ENCODE measurements at places on chromosomes 6 and 20.

DNA sequence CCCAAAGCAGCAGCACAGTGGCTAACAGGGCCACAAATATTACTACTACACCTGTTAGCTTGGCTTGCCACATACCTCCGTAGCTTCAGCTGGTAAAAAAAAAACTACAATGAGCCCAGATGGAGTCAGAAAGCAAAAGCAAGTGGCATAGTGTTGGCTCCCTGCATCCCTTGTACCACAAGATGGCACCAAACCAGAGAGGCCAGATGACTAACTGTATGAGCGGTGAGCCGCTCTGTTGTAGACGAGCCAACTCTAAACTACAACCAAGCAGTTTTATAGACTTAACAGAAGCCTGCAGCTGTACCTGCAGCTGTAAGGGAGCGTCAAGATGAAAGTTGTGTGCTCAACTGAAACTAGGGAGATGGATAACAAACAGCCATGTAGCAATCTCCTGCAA, 84.5 kb upstream of the MCHR2 start:
- DNase-seq, result no peak

DNA sequence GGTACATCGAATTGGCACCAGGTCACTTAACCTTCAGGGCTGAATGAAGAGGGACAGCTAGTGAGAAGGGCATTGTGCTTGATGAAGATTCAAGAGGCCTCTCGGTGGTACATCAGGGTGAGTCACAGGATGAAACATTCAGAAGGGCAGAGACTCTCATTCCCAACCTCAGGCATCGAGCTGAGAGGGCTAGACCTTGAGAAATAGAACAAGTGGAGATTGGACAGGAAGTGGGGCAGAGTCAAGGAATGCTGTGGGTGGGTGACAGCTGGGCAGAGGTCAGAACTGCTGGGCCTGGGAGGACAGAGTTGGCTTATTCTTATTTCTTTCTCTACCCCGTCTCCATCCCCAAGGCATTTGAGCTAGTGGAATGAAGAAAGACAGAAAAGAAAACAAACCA, 126.0 kb downstream of the SCML4 start:
- peak; percentile 57 for DNase-seq

DNA sequence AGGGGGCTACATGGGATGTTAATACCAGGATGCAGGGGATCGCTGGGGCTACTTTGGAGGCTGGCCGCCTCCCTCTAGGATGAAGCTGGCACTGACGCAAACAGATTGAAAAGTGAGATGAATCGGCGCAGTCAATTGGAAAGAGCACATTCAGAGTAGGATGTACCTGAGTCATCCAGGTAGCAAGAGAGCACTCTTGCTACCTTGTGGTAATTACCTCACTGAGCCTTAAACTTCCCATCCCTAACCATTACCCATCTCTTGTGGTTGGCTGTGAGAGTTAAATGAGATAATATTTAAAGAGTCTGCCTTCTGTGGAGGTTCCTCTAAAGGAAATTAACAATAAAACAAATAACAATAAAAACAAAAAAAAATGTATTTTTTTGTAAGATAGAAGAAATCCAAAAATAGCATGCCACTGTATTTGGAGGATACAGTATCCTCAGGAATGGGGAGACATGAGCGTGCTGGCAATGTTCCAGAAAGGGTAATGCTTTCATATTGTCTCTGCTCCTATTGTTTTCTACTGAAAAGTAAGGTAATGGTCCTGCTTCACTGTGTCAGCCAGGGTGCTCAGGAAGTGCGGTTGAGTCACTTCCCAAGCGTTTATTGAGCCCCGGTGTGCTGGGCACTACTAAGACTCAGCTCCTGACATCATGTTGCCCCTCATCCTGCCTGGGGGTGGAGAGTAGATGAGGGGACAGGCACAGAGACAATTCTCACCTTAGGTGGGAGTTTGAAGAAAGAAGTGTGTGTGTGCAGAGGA, 301.1 kb downstream of the EYA4 start:
- DNase-seq, result no peak

- DNase-seq, result no peak
Observed at GRCh38 chr6:105967917-105968602, 118.1 kb upstream of the PRDM1 start.

DNA sequence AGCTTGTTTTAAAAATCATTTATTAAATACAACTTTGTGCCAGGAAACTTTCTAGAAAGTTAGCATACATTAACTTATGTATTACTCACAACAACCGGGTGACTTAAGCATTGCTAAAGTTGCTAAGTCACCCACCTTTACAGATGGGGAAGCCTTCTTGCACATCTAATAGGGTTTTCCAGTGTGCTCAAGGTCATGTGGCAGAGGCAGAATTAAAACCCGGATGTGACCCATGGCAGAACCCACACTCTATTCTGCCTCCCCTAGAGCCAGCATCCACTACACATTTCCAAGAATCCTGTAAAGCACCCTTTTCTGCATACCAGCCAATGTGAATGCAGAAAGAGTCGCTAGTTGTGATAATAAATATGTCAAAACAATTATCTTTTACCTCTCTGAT, 13.4 kb downstream of the LINC00237 start:
- DNase-seq, result no peak

DNA sequence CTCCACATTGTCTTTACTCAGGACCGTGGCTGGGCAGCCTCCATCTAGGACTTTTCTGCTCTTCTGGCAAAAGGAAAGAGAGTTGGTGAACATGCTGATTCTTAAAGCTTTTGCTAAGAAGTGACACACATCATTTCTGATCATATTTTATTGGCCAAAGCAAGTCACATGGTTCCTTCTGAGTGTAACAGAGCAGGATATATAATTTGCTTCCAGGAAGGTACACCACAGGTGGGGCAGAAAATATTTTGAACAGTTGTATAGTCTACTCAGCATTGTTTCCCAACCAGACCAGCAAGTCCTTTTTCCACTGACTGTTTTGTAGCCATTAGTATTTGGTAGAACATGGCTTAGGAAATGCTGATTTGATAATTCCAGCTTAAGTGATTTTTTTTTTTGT, 73.5 kb downstream of the AKAP7 start:
- DNase-seq, result no peak

DNA sequence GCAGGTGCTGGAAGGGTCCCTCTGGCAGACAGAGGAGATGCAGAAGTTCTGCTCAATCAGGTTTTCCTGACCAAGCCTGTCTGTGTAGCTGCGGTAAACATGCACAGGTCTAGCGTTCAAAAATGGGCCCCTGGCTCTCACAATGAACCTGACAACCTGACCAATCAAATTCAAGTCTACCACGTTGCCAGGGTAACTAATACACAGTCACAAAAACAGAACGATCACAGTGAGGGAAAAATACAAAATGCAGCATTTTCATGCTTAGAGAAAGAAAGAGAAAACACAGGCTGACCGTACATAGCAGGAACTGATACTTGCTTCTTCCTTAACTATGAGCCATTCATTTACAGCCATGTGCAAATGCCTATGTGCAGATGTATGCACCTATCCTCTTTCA, 353.1 kb upstream of the TSHZ2 start:
- DNase-seq, result no peak

DNA sequence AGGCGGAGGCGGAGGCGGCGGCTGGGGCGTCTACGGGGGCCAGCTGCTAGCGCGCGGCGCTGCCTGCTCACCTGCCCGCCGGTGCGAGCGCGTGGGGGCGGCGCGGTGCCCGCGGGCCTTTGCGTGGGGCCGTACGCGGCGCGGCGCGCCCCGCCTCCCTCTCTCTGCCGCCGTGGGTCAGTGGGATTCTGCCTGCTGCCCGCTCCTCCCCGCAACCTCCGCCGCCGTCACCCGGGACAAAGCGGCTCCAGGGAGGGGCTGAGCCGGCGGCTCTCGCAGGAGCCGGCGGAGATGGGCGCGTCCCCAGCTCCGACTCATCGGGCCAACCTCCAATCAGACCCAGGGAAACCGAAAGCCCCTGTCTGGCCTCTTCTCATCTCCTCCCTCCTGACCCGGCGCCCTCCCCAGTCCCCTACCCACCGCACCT, at the start of gene RCAN2:
Gene RCAN2 (minus strand): TSS at position 249 of the 427 bp plus-strand sequence.
- DNase-seq, result peak; percentile 48

- no peak for DNase-seq
Observed at GRCh38 chr20:25571240-25571639, 14.1 kb downstream of the NINL start.

DNA sequence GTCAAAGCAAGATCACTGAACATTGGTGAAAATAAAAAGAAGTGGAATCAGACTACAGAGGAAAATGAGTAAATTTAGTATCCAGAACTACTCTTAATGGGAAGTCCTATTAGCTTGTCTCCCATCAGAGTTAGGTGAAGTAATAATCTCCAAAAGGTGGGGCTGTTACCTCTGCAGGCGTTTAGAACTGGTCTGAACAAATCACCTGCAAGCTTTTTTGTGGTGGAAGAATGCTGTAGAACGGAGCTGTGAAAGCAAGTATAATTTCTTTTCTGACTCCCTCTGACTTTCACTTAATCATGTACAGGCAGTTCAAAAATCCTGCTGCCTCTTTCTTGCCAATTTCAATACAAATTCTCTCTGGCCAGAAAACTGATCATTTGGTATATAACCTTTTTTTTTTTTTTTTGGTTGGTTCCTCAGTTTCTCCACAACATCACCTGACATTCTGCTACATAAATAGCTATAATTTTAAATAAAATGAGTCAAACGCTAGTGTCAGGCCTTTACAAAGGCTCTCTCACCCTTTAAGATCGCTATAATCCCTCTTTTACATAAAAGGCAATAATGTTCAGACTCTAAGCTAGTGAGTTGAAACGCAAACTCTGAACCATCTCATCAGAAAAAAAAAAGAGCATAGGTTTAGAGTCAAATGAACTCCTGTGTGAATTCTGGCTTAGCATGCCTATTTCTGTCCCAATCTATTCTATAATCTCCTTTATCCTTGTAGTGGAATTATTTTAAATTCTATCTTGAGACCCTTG, 38.8 kb downstream of the CITED2 start:
- no peak for DNase-seq

DNA sequence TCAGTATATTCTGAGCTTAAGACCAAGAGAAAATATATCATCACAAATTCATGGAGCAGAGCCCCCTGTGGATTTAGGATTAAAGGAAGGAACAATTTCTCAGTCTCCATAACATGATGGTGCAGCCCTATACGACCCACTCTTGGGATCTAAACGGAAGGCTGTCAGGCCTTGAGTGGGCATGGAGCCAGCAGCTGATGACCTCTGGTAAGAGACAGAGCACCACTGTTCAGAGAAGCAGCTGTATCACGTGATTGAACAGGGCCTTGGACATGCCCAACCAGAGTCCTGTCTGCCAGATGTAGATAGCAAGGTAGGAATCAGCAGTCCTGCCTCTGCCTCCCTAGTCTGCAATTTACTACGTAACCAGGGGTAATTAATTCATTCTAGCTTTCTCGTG, 259.4 kb upstream of the POU3F2 start:
- DNase-seq, result no peak

DNA sequence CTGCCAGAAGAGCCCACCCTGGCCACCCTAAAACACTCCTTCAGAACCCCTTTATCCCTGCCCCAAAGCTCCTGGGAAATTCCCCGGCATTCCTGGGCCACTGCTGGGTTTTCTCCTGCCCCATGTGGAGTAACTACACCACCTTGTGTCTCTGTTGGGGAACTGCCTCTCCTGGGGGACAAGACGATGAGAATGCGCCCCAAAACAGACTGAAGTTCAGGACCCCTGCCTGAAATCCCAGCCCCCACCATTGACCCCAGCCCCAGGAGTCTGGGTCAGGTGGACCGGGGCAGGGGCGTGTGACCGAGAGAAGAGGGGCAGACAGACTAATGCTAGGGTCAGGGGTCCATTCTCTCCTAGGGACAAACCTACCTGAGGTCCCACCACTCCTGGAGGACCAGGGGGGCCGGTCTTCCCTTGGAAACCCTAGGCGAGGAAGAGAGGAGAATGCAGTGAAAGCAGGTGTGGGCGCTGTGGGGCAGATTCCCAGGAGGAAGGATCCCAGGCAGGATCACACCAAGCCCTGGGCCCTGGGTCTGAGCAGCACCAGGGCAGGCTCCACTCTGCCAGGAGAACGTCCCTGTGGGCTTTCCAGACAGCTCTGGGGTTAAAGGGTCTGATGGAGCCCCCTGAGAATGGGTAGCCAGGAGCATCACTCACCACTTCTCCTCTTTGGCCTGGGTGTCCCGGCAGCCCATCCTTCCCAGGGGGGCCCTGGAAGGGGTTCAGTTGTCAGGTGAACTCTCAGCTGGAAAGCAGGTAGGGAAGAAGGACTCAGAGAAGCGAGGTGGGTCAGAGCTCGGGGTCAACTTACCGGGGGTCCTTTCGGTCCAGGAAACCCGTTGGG, 19.4 kb downstream of the COL11A2 start:
- DNase-seq, result peak; percentile 78

GRCh38 chr6:166599205-166599604, 12.7 kb upstream of the RAMACL start:
- DNase-seq, result no peak

DNA sequence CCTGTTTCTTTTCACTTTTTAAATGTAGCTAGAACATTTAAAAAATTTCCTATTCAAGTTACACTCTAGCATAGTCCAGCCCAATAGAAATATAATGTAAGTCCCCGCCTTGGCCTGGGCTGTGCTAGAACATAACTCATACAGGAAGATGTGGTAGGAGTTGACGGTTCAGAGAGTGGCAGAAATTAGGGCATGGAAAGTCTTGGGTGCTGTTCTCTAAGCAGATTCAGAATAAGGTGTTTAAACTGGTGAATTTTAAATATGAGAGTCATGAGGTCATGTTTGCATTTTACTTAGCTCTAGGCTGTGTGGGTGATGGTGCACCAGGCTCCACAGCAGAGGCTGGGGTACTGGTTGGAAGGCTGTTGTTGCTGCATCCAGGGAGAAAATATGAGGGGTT, 256.5 kb downstream of the FARS2 start:
- DNase-seq, result no peak

DNA sequence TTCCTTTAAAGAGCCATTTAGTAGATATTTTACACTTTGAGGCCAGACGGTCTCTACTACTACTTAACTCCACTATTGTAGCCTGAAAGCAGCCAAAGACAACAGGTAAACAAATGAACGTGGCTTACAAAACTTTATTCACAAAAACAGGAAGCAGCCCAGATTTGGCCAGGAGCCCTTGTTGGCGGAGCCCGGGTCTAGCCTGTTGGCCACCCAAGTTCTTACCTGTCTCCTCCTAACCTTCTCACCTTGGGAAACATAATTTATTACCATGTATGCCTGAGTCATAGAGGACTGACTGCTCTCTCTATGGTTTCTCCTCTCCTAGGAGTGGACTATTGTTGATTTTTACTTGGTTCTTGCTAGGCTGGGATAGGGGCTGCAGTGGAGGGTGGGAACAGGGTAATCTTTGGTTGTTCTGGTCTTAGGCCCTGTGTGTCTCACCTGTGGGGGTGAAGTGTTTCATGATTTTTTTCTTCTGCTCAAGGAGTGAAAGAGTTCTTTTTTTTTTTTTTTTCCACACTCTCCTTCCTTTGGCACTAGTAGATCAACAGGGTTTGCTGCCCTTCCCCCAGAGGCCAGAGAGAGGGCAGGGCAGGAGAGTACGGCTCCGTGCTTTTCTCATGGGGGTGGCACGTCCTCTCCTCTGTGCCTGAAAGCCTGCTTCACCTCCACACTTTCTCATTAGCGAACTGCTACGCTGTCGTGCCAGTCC, 90.0 kb downstream of the RPP40 start:
- no peak for DNase-seq
